Tibial artery (tissue), 4 donors: ENCODE measurements at places on chromosomes 3 and 15.

DNA sequence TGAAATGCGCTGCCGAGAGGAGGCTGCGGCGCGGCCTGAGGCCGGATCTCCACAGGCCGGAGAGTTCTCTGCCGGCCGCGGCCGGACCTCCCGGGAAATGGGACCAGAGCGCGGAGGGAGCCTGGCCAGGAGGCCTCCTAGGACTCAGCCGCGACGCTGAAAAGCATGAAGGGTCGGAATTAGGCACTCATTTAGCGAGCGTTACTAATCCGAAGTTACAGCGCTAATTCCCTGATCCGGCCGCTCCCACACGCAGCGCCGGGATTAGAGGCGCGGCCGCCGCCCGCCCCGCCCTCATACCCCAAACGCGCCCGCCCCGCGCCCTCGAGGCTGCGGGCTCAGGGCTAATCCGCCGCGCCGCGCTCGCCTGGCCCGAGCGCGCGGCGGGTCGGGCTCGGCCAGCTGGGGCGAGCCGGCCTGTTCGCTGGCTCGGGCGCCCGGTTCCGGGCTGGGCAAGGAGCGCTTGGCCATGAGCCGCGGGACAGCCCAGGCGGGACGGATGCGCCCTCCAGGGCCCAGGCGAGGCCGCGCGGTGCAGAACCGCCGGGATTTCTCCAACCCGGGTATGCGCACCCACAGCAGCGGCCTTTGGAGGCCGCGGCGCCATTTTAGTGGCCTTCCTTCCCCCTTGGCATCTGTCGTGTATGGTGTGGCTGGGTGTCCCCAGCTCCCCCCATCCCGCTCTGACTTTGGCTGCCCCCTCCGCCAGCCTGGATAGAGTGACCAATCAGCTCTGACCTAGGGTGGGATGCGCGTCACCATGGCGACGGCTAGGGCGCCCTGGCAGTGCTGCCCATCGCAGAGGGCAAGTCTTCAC is 36.8 kb upstream of the POLG start:
- DNase-seq = no peak

- DNase-seq = no peak
Measured at GRCh38 chr3:45544717-45545296, 49.7 kb upstream of the LIMD1 start.

DNA sequence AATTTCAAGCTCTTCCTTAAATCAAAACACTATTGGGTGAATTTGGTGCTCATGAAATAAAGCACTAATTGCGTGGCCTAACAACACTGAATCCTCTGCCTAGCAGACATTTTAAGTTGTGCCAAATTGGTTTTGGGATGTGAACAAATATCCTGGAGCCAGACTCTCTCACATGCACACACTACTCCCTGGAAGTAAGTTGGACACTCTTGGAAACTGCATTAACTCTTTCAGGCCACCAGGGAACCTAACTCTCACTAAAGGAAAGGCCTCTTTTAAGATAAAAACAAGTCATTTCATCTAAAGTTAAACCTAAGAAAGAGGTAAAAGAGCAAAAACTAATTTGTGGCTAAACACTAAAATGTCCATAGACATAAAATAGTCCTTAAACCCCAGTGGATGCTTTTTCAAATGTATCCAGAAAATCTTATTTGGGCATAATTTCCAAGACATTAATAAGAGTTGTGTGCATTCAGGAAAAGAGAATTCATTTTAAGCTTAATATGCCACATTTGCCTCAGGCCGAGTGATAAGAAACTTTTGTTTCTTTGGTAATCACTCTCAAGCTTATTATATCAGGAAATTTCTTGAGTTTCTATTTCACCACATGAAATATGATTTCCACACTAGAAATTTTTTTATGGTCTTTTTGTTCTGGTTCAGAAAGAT is 61.8 kb downstream of the ZBTB20 start:
- no peak for DNase-seq

GRCh38 chr3:183592821-183593220 is 37.3 kb upstream of the KLHL6 start:
- no peak for DNase-seq

DNA sequence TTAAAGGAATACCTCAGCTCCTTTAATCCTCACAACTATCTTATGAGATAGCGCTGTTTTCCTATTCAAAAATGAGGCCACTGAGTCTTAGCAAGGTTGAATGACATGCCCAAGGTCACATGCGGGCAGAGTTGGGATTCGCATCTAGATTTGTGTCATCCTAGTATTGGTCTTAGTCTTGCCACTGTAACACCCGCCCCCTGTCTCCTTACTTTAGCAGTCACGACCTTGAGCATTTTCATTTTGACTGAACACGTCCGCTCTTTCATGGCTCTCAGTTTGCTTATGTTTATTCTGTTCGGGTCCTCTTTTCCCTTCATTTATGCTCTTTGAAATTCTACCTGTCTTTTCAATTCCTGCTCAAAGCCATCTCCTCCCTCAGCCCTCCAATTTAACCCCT is 112.5 kb upstream of the CADPS start:
- DNase-seq = no peak

- peak; percentile 74 for DNase-seq
Measured at GRCh38 chr3:194485881-194486539, 792 bp downstream of the ATP13A3 start.

GRCh38 chr3:59605318-59605717 is 555.5 kb upstream of the CFAP20DC start:
- no peak for DNase-seq

GRCh38 chr15:71414853-71415252 is 299.6 kb downstream of the THSD4 start:
- DNase-seq = no peak

GRCh38 chr15:94855409-94856266 is 624.3 kb downstream of the MCTP2 start:
- no peak for DNase-seq

- no peak for DNase-seq
Measured at GRCh38 chr3:71443332-71443731, 140.2 kb downstream of the FOXP1 start.

DNA sequence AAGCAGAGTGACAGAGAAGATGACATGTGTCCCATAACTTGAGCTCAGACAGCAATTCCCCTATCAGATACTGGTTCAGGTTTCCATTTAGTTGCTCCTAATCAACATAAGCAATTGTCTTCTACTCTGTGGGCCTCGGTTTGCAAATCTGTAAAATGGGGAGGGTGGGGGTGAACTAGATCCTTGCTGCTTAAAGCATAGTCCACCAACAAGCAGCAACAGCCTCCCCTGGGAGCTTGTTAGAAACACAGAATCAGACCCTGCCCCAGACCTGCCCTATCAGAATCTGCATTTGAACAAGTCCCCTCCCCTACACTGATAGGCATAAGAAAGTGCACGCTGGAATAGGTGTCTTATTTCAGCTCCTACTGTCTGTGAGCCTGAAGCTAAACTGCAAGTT is 87.8 kb downstream of the CEMIP start:
- DNase-seq = no peak

DNA sequence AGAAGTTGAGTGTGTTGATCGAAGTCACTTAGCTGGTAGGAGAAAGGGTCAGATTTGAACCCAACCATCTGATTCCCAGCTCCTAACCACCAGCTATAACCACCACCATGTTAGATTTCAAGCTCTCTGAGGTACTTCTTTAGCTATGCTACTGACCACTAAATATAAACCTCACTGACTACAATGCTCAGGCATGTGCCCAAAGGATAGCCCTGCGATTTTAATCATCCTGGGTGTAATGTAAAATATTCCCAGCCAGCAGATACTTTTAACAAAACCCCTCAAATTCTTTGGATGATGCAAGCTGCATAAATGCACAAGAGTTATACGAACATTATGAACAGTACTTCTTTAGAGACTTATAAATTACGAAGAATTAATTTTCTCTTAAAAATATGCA is 115.2 kb upstream of the TSC22D2 start:
- no peak for DNase-seq

GRCh38 chr3:89332793-89333192 is 225.4 kb downstream of the EPHA3 start:
- DNase-seq = no peak

GRCh38 chr3:160809453-160809852 is 53.4 kb downstream of the PPM1L start:
- DNase-seq = no peak

DNA sequence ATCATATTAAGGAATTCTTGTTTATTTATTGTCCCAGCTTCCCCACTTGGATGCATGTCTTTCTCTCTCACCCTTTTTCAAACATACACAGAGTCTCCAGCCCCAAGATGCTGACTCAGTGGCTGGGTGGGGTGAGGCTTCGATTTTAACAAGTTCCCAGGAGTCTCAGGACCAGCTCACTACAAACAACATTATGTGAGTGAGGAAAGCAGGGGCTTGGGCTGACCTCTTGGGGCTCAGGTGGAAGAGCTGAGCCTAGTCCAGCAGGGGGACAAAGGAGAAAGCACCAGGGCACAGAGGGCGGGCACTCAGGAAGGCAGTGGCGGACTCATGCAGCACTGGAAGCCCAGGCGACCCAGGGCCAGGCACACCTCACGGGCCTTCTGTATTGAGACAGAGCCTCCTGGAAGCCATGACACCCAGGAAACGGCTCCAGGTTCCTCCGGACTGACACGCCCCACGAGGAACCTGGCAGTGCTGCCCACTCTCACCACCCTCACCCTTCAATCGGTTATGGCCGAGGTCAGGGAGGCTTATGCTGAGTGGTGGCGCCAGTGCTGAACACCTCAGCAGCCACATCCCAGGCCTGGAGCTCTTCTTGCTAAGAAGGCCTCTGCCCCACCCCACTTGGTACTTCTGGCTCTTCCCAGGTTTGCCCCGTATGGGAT is 97.4 kb downstream of the LRIG1 start:
- no peak for DNase-seq

DNA sequence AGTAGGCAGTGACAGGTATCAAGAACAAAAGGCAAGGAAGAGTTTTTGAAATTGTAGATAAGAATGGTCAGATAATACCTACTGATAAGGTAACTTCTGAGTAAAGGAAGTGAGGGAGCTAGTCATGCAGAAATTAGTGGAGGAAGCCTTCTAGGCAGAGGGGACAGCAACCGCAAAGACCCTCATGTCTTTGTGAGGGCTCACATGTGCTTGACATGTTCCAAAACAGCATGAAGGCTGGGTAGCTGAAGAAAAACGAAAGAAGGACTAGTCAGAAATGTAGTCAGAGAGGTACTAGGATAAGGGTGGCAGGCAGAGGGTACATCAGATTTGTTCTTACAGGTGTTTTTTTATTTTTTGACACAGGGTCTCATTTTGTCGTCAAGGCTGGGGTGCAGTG is 5.3 kb downstream of the SIN3A start:
- DNase-seq = no peak

DNA sequence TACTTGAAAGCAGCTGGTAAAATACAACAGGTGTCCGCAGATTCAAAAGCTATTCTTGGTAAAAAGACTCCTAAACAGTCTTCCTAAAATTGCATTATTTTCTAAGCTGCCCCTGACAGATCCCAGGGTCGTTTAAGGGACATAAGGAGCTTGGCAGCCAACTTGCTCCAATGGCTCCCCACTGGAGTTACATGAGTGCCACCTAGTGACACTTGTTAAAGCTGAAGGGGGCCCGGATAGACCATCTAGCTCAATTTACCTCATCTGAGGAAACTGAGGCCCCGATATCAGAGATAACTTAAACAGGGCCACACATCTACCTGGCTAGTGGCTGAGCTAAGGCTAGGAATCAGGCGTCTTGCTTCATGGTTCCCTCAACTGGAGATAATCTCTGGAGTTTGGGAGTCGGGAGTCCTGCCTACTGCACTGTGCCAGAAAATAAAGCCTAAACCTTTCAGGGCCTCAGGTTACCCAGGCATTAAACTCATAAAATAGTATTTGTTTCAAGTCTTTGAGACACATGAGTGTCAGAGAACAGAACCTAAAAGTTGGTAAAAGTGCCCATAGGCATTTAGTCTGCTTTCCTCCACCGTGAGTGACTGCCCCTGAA is 6.5 kb upstream of the TBC1D23 start:
- DNase-seq = peak; percentile 45

DNA sequence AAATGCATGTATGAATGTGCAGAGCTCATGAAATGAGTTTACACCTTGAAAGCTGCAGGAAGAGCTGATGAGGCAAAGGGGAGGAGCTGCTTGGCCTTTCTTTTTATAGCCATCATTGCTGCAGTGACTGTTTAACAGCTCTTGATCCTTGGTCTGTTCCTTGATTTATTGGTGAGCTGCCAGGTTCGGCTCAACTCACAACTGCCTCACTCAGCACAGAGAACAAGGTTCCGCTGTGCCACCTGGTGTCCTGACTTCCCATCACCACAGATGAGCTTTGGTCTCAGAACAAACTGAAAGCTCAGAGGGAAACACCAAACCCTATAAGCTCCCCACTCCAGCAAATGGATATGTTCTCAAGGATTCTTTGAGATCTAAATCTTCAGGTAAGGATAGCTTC is 626.1 kb downstream of the MAGI1 start:
- no peak for DNase-seq

GRCh38 chr15:64237677-64238076 is 74.9 kb upstream of the PPIB start:
- DNase-seq = no peak

GRCh38 chr3:105765308-105765639 is 103.5 kb downstream of the CBLB start:
- DNase-seq = no peak

- DNase-seq = no peak
Measured at GRCh38 chr3:147389717-147390116, 16.6 kb downstream of the ZIC4 start.

GRCh38 chr15:44812029-44812517 is 75.7 kb downstream of the TRIM69 start:
- DNase-seq = no peak
